ENCODE measurements at places on chromosomes 4 and X.

DNA sequence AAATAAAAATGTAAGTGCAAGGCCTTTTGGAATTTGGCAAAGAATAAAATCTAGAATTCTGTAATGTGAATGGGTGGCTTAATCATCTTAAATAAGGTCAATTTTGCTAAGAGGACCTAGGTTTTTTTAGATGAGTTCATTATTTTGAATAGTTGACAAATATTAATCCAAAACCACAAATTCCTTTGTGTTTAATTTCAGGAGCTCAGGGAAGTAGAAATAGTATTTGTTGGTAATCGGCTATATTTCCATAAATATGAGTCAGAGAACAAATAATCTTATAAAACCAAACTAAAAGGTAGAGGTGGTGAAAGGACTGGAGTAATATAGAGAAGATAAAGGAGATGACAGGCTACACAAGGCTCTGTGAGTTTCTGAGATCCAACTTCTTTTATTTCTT, 190.4 kb upstream of the TLL1 start:
- no peak for DNase-seq

- DNase-seq = no peak
Observed at GRCh38 chrX:47198026-47198686, 4.5 kb downstream of the UBA1 start.

GRCh38 chr4:140943486-140944198, 187.5 kb upstream of the TBC1D9 start:
- no peak for DNase-seq

GRCh38 chrX:43640482-43640881, 15.6 kb upstream of the MAOA start:
- no peak for DNase-seq

- DNase-seq = no peak
Observed at GRCh38 chr4:112895811-112896608, 153.4 kb upstream of the ANK2 start.

DNA sequence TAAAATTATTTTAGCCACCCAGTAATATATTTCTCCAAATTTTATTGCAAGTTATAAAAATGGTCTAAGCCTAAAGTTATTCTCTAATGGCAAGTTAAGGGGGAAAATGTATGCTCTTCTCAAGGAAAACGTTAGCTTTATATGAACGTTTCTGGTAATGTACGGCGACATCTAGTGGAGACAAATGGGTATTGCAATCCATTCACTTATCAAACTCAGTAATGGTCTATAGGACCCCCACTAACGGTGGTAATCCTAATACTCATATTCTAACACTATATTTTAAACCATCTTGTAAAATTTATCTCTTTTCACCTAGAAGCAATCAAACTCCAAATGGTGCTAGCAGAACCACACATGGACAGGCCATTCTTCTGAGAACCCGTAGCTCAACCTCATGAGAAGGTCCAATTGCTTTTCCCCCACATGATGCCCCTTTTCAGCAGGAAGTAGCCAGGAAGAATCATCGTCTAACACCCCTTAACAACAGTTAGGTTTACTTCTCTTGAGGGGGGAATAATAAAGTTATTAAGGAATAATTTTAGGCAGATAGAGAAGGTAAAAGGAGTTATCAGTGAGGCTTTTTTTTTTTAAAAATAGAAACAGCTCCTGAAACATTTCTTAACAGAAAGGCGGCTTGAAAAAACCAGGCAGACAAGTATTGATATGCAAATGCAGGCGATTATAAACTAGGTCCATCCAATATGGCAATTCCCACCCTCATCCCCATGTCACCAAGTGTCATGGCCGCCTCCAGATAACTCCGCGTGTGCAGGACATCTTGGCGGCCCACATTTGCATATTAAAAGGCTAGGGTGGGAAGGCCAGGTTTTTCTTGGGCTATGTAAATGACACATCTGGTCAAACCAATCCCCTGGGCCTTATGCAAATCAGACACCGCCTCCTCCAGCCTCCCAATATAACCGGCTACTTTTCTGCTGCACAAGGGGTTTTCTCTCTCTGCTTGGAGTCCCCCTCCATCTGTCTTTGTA, 35.0 kb downstream of the NUDT11 start:
- DNase-seq = no peak

GRCh38 chr4:141849778-141850177, 213.4 kb downstream of the IL15 start:
- DNase-seq = no peak

GRCh38 chr4:70531981-70532380, 13.6 kb downstream of the AMTN start:
- no peak for DNase-seq

DNA sequence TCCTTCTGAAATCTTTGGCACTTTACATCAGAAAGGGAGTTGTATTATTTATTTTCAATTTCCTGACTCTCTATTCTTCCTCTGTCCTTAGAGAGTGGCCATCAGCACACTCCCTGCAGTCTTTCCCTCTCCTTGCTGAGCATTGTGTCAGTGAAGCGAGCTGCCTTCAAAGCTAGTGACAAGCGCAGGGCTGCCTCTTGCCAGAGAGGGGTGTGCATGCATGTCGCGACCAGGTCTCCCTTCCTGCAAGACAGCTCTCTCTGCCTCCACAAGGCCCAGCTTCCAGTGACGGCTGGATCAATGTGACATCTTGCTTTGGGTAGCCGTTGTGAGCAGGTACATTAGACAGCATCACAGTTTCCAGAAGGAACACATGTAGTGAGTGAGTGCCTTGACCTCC, 810.9 kb upstream of the TENM3 start:
- DNase-seq = no peak

- DNase-seq = no peak
Observed at GRCh38 chr4:147820975-147821374, 89.1 kb downstream of the ARHGAP10 start.

GRCh38 chrX:20311505-20311904, 44.8 kb upstream of the RPS6KA3 start:
- no peak for DNase-seq

- no peak for DNase-seq
Observed at GRCh38 chr4:97828646-97829045, 314.6 kb downstream of the STPG2 start.

- no peak for DNase-seq
Observed at GRCh38 chr4:81891005-81891996, 419.6 kb upstream of the RASGEF1B start.

GRCh38 chrX:34879886-34880285, 62.7 kb upstream of the FAM47B start:
- no peak for DNase-seq

DNA sequence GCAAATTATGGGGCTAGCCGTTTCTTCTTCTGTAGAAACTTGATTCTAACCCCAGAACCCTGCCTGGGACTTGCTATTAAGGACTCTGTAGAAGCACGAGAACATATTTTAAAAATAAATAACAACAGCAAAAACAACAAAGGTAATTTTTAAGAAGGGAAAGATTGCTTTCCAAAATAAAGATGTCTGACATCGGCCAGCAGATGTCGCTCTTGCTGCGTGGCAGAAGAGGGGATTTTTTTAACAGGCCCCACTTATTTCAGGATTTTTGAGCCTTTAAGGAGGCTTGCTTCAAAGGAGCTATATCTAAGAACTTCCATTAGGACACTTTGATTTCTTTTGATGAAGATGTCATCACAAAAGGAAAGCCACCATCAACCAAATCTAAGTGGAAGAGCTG, 62.8 kb upstream of the EGFL6 start:
- DNase-seq = peak; percentile 22

DNA sequence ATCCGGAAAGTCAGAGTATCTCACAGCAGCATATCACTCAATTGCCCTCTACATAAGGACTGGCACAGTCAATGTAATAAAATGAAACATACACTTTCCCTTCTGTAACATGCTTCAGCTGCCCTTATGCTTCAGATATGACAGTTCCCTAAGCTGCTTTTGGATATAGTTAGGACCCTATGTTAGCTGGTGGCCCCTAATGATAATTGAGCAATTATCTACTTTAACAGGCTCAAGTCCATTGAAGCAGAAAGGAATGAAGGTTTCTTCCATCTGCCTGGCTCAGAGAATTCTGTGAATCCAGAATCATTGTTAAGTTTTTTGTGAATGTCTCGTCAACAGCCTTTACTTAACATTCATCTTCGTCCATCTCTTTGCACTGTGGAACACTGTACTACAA, 951.2 kb upstream of the DIAPH2 start:
- no peak for DNase-seq

DNA sequence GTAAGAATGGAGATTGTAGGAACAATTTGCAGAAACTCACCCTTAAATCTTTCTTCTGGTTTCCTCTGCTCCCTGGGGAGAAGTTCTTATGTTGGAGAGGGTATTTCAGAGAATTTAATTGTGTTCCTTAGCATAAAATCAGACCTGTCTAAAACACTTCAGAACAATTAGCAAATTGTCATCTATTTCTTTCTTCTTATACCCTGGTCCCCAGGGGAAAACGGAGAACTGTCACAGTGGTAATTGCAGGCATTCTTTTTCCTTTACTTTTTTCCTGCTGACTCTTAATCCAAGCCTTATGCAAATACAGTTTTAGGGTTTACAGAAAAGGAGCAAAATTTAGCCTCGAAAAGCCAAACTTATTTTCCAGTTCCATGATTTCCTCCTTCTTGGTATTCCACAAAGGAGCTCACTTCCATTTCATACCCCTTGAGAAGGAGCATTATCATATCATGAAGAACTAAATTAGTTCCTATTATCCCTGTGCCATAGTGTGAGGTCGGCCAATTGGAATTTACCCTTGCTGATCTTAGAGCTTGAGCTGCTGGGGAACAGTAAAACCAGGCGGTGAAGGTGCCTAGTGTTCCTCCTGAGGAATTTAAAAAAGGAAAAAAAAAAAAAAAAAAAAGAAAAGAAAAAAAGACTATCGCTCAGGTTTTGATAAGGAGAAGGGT, 173.8 kb downstream of the IL15 start:
- DNase-seq = no peak

DNA sequence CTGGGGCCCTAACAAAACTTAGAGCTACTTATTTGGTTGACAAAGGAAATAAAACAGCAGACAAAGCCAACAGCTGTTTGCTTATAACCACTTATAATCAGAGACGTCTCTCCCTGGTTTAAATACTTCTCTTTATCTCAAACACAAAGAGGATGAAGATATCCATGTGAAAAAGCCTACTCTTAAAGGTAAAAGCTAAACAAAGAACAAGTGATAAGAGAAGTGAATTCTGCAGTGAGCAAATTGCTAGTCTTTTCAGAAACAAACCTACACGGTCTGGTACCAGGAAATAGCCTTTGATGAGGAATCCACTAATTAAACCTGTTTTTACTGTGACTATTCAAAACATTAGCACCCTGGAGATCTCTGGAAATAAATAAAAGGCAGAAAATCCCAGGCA, 46.7 kb downstream of the GRIA3 start:
- no peak for DNase-seq

DNA sequence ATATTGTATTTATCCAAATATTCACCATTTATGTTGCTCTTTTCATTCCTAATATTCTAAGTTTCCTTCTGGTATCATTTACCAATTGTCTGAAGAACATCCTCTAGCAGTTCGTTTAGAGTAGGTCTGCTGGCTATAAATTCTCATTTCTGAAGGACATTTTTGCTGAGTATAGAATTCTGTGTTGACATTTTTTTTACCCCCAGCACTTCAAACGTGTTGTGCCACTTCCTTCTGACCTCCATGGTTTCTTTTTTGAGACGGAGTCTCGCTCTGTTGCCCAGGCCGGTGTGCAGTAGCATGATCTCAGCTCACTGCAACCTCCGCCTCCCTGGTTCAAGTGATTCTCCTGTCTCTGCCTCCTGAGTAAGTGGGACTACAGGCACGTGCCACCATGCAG, 26.4 kb downstream of the JADE3 start:
- no peak for DNase-seq

DNA sequence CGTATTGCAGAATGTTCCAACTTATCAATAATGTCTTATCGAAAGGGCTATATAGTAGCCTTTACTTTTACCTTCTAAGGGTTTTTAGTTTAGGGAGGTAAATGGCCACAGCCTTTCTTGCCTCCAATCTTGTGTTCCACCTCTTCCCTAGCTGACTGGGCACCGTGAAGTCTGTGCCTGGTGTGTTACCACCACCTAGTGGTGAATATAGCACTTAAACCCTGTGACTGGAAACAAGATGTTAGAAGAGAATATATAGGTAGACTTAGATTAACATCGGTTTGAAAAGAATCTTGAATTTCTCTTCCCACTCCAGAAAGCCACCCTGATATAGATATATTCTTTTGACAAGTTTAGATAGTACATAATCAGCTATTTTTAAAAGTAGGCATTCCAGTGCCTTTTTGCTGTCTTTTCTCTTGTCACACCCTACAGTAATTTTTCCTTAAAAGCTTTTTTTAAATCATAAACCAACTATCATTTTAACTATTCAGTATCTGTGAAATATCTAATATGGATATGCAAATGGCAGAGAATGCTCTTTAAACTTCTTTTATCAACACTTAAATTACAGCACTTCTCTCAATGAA, 27.8 kb upstream of the ADH7 start:
- DNase-seq = no peak

GRCh38 chr4:52657618-52658501, 1.2 kb downstream of the USP46 start:
- DNase-seq = no peak

GRCh38 chr4:123443401-123444289, 47.0 kb downstream of the SPRY1 start:
- DNase-seq = no peak

DNA sequence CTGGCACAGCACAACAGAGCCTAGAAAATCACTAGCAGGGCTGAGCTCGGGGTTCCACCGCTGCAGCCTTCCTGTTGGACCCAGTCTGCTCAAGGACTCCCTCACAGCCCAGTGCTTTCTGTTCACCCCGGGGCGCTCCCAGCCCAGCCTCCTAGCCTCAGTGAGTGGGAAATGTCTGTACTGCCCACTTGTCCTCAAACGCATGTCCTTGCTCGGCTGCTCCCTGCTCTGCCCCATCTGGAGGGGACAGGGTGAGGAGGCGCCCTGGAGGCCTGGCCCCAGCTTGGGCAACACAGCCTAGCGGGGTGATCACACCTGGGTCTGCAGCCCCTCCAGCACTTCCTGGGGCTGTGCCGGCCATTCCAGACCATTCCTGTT, 11.9 kb upstream of the CCNQ start:
- no peak for DNase-seq

- no peak for DNase-seq
Observed at GRCh38 chrX:15269618-15270521, at the start of gene ASB9. Gene ASB9 (minus strand): TSS chrX:15270083. CDS start chrX:15269874, 209 bp downstream.

- no peak for DNase-seq
Observed at GRCh38 chr4:54054501-54054900, 9.9 kb downstream of the CHIC2 start.

- DNase-seq = no peak
Observed at GRCh38 chr4:42574870-42575430, 82.0 kb downstream of the ATP8A1 start.

DNA sequence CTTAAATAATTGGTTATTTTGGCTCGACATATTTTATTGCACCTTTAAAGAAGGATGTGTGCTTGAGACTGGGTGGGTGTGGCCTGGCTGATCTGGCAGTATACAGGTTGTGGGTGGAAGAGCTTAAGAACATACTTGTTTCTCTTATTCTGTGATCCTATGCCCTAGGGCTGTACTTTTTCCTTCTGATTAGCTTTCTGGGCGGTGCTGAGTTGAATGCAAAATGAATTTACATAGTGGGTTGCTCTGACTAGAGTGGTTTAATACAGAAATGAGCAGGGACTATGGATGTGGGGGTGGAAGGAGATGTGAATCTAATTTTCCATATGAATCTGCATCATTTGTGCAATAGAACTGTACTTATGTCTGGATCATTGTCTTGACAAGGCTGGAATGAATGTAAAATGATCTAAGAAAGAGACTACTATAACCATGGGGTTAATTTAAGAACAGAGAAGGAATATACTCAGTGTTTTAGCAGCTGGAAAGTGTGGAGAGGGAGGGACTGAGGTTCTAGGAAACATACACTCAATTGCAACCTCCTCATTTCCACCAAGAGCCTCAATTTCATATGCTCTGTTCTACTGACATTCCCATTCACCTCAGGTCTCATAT, 73.7 kb downstream of the RLIM start:
- no peak for DNase-seq

GRCh38 chrX:24647257-24648058, at the start of gene PCYT1B:
Gene PCYT1B (minus strand): TSS chrX:24647347. CDS start chrX:24647105, 242 bp downstream.
- peak; percentile 36 for DNase-seq
